Cardiac fibroblast (primary cell): ENCODE measurements at places on chromosomes 12 and 14.

DNA sequence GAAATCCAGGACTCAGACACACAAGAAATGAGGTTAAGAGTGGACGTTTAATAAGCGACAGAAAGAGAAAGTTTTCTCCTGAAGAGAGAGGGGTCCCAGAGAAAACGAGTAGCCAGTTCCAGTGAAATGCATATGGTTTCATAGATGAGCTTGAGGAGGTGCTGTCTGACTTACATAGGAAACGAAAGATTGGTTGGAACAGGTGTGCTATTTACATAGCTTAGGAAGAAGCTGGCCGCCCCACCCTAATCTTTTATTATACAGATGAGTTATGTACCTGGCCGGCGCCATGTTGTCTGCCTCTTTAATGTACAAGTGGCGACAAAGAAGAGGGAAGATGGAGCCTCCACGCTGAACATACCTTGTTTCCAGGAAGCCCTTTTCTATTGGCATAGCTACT is 223.0 kb downstream of the SLC6A15 start:
- no peak for DNase-seq

- no peak for DNase-seq
These were observed 48.4 kb downstream of the ESRRB start for GRCh38 chr14:76424359-76424758.

DNA sequence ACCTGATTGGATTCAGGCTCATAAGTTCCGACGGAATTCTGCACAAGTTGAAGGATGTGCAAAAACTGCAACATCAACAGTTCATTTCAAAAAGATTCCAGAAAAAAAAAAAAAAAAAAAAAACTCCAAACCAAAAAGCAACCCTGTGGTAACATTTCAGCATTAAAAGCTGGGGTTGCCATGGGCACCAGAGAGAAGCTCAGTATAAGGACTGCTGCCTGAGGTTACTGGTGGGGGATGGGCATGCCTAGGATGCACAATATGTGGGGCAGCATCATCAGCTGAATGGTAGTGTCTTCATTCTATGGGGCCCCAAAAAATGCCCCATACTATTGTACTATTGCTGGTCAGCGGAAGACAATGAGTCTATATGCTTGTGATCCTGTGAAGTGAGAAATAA is 44.7 kb downstream of the MBIP start:
- no peak for DNase-seq

- DNase-seq = no peak
These were observed 28.6 kb downstream of the CHFR start for GRCh38 chr12:132858718-132859266.

GRCh38 chr12:94415066-94415465 is 44.6 kb downstream of the CEP83 start:
- DNase-seq = no peak

DNA sequence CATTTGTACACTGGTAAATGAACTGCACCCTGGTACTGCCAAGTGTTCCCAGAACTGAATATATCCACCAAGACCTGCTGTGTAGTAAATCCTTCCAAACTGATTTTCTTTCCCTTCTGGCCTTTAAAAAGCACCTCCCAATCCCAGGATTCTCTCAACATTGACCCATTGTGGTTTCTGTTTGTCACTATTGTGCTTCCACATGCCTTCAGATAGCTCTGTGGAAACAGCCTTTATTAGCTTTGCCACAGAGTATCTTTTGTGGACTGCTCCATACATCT is 949 bp upstream of the KIF21A start:
- peak; percentile 11 for DNase-seq

DNA sequence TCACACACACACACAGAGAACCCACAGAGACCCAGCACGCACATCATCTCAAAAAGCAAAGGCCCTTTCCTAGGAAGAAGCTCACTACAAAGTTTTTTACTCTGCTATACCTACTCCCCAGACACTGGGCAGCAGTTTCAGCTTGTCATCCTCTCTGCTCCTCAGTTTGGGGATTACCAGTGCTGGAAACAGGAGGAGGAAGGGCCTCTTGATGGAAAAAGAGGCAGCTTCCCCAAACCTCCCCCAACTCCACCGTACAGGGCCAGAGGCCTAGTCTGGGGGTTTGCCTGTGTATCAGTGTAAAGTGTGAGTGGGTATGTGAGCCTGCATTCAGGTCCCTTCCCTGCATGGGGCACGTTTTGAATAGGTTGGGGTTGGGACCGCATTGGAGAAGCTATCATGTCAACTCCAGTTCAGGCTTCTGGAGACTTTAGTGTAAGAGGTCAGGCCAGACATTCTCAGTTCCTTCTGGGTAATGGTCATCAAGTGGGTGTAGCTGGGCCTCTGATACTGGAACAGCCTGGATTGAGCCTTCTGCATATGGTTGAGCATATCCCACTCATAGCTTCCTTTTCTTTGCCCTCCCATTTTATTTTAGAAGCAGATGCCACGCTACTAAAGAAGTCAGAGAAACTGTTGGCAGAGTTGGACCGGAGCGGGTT is 1.2 kb downstream of the REM2 start:
- DNase-seq = no peak

DNA sequence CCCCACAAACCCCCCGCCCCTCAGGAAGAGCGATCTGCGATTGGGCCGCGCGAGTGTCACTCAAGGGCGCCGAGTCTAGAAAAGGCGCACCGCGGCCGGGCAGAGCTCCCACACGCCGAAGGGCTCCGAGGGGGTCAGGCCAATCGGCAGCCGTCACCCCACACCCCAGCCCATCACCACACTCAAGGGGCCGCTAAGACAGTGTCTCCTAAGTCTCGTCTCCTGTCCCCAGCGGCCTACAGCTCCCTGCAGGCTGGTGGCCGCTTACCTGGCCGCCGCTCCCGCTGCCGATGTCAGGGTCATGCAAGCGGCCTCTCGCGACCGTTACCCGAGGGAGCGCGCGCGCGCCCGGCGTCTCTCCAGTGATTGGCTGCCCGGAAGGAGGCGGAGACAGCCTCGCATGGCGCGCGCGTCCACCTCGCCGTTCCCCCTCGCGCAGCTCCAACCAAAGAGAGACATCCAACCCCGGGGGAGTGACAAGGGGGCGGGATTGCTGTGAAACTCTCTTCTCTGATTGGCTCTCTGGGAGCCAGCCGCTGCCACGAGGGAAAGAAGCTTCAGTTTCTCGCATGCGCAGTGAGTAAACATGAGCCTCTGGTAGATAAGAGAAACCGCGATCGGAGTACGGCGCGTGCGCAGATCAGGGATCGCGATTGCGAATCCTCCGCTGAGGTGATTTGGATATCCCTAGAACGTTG is at the start of the genes MPHOSPH9 and MTRFR:
Gene MPHOSPH9 (minus strand): TSS at position 335 of the 698 bp plus-strand sequence. CDS start 2,777 bp downstream, outside the sequence.
Gene MTRFR (plus strand): TSS at position 630 of the 698 bp plus-strand sequence. CDS start 20,239 bp downstream, outside the sequence.
- peak; percentile 100 for DNase-seq

DNA sequence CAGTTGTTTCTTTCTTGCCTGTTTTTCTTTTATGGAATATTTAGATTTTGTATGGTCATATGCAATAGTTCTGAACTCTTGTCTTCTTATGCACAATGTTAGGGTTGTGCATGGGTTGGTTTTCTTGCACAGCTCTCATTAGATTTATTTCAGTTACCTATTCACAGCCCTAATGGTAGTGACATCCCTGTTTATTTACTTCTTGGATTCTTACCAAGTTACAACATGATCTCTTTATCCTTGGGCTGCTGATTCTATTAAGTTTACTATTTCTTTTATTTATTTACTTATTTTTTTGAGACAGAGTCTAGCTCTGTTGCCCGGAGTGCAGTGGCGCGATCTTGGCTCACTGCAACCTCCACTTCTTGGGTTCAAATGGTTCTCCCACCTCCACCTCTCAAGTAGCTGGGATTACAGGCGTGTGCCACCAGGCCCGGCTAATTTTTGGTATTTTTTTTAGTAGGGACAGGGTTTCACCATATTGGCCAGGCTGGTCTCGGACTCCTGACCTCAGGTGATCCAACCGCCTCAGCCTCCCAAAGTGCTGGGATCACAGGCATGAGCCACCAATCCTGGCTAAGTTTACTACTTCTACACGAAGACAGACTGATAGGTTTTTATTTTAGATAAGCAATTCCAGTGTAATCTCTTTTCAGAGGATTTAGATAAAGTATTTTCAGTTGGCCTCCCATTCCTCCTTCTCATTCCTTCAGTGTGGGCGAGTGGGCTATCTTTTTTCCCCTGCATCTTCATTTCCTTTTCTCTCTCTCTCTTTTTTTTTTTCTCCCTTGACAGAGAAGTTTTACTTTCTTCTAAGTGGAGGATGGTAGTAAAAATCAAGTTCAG is 395.1 kb upstream of the RGS6 start:
- no peak for DNase-seq

GRCh38 chr12:89245090-89245489 is 107.2 kb downstream of the DUSP6 start:
- peak; percentile 47 for DNase-seq

- no peak for DNase-seq
These were observed 1.3 kb downstream of the TEX52 start for GRCh38 chr12:2855546-2855945.

DNA sequence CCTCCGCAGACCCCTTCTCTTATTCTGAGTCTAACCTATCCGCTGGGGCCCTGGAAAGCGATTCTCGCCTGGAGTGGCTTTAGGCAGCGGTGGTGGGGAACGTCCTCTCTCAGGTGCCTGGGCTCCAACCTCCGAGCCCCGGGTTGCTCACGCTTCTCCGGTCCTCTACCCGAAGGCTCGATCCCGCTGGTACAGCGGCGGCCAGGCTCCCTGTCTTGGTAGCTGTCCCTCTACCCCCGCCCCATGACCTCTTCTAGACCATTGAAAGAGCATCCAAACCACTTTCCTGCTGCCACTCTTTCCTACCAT is 505 bp upstream of the HEBP1 start:
- no peak for DNase-seq

- peak; percentile 12 for DNase-seq
These were observed 3.3 kb downstream of the ETNK1 start for GRCh38 chr12:22628228-22628627.

DNA sequence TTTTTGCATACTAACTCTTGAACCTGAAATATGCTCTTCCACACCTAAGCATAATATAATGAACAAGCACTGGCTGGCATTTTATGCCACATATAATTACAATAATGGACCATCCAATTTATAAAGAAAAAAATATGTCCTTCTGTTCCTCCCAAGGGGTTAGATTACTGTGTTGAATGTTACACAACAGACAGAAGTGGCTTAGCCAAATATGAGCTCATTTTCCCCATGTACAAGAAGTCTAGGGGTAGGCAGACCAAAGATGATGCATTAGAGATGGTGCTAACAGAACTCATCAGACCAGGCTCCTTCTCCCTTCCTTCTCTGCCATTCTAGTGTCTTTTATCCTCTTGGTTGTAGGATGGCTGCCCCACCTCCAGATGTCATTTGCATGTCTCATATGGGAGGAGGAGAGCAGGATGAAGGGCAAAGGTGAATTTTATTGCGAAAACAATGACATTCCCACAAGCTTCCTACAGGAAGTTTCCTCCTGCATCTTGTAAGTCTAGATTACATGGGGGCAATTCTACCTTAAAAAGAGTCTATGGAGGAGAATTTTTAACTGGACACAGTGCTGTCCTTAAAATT is 43.9 kb upstream of the SLC2A13 start:
- DNase-seq = peak; percentile 62

- no peak for DNase-seq
These were observed 84.2 kb upstream of the TMEM263 start for GRCh38 chr12:106871477-106871876.

GRCh38 chr14:88045705-88046104 is 40.8 kb downstream of the GPR65 start:
- DNase-seq = no peak

- no peak for DNase-seq
These were observed 1.4 kb downstream of the SGPP1 start for GRCh38 chr14:63726499-63726898.

GRCh38 chr12:17035372-17035771 is 429.4 kb upstream of the LMO3 start:
- no peak for DNase-seq

- no peak for DNase-seq
These were observed 213.0 kb upstream of the KRR1 start for GRCh38 chr12:75724307-75724927.

- DNase-seq = no peak
These were observed 15.5 kb upstream of the PHLDA1 start for GRCh38 chr12:76047060-76047459.

DNA sequence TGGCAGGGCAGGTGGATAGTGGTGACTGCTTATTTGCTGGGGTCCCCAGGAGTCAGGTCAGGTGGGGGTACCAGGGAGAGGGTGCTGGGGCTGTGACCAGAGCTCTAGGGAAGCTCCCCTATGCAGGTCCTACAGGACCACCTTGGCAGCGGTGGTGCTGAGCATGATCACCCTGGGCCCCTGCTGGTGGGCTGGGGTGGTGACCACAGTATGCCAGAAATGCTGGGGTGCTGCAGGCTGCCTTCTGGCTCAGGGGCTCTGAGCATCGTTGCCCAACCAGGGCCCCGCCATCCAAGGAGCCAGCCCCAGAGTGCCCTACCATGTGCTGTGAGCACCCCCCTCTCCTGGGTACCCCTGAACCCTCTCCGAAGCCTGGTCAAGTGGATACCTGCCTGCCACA is 17.5 kb upstream of the NUDT14 start:
- no peak for DNase-seq

DNA sequence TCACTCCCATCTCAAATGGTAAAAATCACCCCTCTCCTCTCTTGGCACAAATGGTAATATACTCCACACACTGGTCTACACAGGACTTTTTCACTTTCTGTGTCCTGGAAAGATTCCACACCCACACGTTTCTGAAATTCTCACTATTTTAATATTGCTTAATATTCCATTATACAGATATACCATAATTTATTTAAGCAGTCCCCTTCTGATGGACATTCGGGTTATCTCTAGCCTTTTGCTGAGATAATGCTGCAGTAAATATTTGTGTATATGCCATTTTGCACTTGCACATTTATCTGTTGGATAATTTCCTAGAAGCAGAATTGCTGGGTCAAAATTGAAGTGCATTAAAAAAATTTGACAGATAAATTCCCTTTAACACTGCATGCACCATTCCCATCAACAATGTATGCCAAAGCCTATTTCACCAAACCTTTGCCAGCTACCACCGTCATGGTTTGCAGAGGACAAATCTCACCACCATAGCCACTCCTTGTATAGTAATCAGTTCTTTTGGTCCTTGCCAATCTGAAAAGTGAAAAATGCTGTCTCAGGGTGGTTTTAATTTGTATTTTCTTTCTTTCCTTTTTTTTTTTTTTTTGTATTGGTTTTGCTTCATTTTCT is 15.5 kb upstream of the COL2A1 start:
- no peak for DNase-seq

DNA sequence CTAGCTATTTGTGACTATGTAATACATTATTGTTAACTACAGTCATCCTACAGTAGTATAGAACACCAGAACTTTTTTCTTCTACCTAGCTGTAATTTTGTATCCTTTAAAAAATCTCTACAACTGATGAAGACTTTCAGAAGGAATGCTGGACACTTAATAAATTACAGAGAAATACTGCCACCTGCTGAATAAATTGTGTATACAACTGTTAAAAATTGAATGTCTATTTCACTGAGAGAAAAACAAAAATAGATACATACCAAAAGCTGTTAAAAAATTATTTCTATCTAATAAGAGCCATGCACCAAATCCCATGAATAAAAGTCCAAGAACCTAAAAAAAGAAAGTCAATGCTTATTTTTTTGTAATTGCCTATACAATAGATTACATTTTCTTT is 6.6 kb downstream of the TSPAN19 start:
- DNase-seq = peak; percentile 44

- DNase-seq = no peak
These were observed 31.8 kb downstream of the GCN1 start for GRCh38 chr12:120162763-120163162.
